ENCODE measurements at places on chromosomes 1 and 21. TPM values are rescaled to one million over a fixed set of nuclear protein-coding genes. Genes with fewer than 3 reads are reported as not detected.

DNA sequence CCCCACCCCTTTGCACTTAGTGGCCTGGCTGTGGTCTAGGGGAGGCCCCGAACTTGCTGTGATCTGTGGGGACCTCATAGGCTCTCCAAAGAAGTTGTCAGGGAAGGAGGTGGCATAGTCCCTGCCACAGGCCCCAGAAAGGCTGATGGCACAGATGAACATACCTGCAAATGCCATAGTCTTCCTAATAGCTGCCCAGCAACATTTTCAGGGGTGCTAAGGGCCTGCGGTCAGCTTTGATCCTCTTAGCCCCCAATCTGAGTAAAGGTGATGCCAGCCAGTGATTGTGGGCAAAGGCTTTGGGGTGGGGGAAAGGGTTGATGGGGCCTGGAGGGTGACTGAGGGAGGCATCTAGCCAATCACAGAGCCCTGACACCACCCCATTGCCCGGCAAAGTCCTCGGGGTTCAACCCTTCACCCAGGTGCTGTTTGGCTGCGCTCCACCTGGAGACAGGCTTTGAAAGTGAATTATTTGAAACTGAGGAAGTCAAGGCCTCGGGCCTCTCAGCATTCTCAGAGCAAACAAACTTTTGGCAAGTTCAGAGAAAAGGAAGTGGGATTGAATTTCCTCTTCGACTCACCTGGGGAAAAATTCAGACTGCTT is 35.8 kb downstream of the PAX7 start:
- H3K36me3 ChIP-seq = no peaks in the 10 kb centered on the region
- peaks cover 6% of the 10 kb centered on the region for H3K4me1 ChIP-seq
- no peak overlapping the region for H3K27ac ChIP-seq
- DNase-seq = no peak

- H3K36me3 ChIP-seq = peaks cover 3% of the 10 kb centered on the region
- peaks cover 97% of the 10 kb centered on the region for H3K4me1 ChIP-seq
- H3K4me3 ChIP-seq = peak overlapping the region; percentile 30
- H3K27ac ChIP-seq = peak overlapping the region; percentile 93
Measured at GRCh38 chr1:234726359-234726943, 116.5 kb upstream of the IRF2BP2 start.

DNA sequence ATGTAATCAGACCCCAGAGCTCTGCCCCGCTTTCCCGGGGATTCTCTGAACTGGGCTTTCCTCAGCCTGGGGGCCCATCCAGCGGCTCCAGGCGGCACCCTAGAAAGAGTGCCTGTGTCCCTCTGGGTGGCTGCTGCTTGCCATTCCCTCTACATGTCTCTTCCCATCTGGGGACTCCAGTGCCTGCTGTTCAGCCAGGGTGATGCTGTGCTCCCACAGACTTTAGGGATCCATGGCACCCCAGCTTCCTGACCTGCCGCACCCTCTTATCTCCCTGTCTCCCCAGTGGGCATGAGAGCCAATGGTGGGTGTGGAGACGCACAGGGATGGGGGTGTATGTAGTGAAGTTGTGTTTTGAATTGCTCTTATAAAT is 16.2 kb downstream of the TRAPPC10 start:
- H3K4me3 ChIP-seq = no peak overlapping the region
- peaks cover 43% of the 10 kb centered on the region for H3K36me3 ChIP-seq
- peaks cover 42% of the 10 kb centered on the region for H3K4me1 ChIP-seq
- no peak for DNase-seq
- H3K27me3 ChIP-seq = no peaks in the 10 kb centered on the region
- H3K27ac ChIP-seq = no peak overlapping the region

DNA sequence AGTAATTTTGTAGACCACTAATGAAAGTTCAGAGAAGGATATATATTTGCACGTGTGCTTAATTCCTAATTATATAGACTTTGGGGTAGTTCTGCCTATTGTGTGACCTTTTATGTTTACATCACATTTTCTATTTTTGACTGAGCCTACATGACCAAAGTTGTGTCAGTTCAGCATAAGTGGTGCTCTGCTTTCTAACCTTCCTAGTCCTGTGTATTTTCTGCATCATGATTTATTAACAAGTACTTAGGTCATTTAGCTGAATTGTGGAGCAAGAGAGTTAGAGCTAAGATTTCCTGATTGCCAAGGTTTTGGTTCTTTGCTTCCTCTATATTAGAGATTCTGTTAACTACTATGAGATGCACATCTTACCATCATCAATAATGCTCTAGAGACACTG is 176.0 kb downstream of the C1orf21 start:
- no peaks in the 10 kb centered on the region for H3K4me1 ChIP-seq
- no peaks in the 10 kb centered on the region for H3K27me3 ChIP-seq
- H3K36me3 ChIP-seq = no peaks in the 10 kb centered on the region
- H3K4me3 ChIP-seq = no peak overlapping the region
- no peak for DNase-seq

DNA sequence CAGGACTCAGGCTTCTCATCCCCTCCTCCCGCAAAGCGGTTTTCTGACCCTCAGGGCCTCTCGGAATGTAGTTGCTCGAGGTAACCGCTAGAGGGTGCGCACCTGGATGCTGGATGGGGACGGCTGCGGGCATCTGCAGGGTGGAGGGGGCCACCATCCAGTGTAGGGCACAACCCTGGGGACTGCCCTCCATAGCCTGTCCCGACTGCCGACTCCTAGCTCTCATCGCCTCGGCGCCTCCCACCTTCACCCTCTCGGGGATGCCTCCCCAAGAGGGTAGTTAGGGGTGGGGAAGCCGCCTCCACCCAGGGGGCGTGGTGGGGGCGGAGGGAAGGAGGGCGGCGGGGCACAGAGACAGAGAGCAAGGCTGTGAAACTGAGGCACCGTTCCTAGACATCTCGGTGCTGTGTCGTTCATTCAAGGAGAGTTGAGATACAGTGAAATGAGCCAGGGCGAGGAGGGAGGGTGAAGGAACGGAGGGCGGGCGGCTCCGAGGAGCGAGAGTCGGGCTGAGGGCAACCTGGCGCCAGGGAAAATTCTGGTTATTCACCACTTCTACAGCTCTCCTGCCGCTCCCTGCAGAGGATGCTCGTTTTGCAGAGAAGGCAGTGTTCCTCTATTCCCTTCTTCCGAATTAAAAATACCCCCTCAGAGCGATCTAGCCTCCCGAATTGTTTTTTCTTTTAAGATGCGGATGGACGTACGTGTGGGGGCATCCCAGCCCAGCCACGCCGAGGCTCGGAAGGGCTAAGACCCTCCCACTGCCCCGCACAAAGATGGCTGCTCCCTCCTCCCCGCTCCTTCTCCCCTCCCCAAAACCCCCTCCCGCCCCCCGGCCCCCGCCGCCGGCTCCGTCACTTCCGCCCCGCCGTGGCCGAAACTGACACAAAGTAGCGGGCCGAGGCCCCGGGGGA is at the start of gene ATP8B2:
Gene ATP8B2, plus strand, starts transcription at position 857 of the 914 bp plus-strand sequence. CDS start 2,617 bp downstream, outside the sequence.
- peak within 1 kb of the TSS; percentile 92 for H3K4me3 ChIP-seq
- DNase-seq = peak; percentile 87
- H3K27ac ChIP-seq = peak within 1 kb of the TSS; percentile 89

GRCh38 chr1:119032986-119033385 is 44.8 kb upstream of the TBX15 start:
- no peaks in the 10 kb centered on the region for H3K4me1 ChIP-seq
- no peaks in the 10 kb centered on the region for H3K27me3 ChIP-seq
- no peak overlapping the region for H3K27ac ChIP-seq
- H3K36me3 ChIP-seq = peaks cover 2% of the 10 kb centered on the region

GRCh38 chr1:153466908-153467307 is 6.5 kb upstream of the S100A7 start:
- no peak for DNase-seq
- peaks cover 4% of the 10 kb centered on the region for H3K4me1 ChIP-seq
- H3K27me3 ChIP-seq = peaks cover 6% of the 10 kb centered on the region
- H3K27ac ChIP-seq = no peak overlapping the region

DNA sequence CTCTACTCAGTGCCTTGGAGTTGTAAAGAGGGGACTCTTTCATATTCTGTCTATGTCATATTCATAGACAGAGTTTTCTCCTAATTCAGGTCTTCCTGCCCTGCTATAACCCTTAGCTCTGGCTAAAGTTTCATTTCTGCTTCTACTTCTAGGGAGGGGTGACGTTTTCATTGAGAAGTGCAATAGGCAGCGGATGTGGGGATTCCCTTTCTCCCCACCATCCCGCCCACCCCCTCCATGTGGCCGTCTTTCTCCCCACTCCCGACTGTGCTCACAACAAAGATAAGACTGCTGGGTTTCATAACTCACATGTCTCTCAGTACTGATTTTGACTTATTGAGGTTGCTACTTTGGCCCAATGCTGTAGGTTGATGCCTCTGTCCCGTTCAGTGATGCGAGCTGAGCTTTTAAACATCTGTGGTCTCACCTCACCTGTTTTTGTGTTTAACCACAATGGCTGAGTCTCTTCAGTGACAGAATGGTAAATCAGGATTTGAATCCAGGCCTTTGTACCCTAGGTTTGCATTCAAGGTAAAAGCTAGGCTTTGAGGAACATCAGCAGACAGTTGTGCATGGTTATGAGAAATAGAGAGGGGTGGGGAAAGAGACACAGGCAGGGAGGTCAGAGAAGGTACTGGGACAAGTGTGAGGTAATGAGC is 7.8 kb upstream of the KIF14 start:
- H3K4me1 ChIP-seq = peaks cover 36% of the 10 kb centered on the region
- no peak overlapping the region for H3K4me3 ChIP-seq
- no peaks in the 10 kb centered on the region for H3K36me3 ChIP-seq
- peaks cover 3% of the 10 kb centered on the region for H3K27me3 ChIP-seq
- peak; percentile 40 for DNase-seq
- H3K27ac ChIP-seq = peak overlapping the region; percentile 35

GRCh38 chr1:209063767-209064659 is 519.5 kb upstream of the CAMK1G start:
- no peak overlapping the region for H3K4me3 ChIP-seq
- no peak for DNase-seq
- H3K4me1 ChIP-seq = no peaks in the 10 kb centered on the region
- H3K27ac ChIP-seq = no peak overlapping the region
- no peaks in the 10 kb centered on the region for H3K27me3 ChIP-seq

DNA sequence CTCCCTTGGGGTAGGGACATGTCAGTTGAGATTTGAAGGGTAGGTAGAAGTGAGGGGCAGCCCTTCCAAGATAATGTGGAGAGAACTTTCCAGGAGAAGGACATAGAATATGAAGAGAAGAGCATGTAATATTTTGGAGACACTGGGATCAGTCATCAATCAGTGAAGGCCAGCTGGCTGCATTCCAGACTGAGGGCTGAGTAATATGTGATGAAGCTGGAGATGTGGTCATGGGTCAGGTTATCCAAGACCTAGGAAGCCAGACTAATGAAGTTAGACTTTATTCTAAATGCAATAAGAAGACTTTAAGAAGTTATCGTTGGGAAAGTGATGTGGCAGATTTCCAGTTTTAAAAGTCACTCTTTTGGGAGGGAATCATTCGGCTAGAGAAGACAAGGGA is 262.0 kb downstream of the HMCN1 start:
- H3K27me3 ChIP-seq = no peaks in the 10 kb centered on the region
- no peak overlapping the region for H3K4me3 ChIP-seq
- no peak for DNase-seq
- no peak overlapping the region for H3K27ac ChIP-seq

GRCh38 chr1:8397511-8397910 is 79.6 kb downstream of the SLC45A1 start:
- peaks cover 52% of the 10 kb centered on the region for H3K4me1 ChIP-seq
- no peak for DNase-seq
- H3K4me3 ChIP-seq = no peak overlapping the region

GRCh38 chr1:3652548-3653285 is 401 bp downstream of the TP73 start:
- H3K4me1 ChIP-seq = peaks cover 29% of the 10 kb centered on the region
- no peak overlapping the region for H3K27ac ChIP-seq
- DNase-seq = no peak
- peaks cover 33% of the 10 kb centered on the region for H3K27me3 ChIP-seq
- peaks cover 2% of the 10 kb centered on the region for H3K36me3 ChIP-seq

GRCh38 chr1:168419736-168420135 is 124.1 kb downstream of the XCL2 start:
- H3K36me3 ChIP-seq = peaks cover 11% of the 10 kb centered on the region
- H3K4me1 ChIP-seq = peaks cover 34% of the 10 kb centered on the region
- no peak overlapping the region for H3K4me3 ChIP-seq
- H3K27ac ChIP-seq = no peak overlapping the region

DNA sequence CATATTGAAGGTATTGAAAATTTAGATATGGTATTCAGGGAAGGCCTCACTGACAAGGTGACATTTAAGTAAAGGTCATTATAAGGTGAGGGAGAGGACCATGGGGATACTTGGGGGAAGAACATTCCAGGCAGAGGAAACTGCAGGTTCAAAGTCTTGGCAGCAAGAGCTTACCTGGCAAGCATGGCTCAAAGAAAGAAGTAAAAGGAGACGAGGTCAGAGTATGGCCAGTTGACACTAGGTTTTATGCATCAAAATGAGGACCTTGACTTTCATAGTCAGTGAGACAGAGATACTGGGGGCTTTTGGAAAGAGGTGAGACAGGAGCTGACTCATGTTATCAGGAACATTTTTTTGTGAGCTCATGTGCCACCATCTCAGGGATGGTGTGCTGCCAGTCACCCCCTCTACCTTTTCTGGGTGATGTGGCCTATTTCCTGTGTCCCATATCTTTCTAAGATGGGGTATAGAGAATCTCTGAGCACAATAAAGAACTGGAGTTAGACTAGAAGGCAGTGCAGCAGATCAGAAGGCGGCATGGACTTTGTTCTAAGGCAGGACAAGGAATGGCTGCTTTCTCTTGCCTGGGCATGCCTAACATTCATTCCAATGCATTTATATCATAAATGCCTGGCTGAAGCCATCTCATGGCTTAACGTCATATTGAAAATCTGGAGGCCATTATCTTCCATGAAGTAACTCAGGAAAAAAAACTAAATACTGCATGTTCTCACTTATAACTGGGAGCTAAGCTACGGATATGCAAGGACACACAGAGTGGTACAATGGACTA is 406.7 kb downstream of the NTNG1 start:
- no peaks in the 10 kb centered on the region for H3K27me3 ChIP-seq
- no peaks in the 10 kb centered on the region for H3K4me1 ChIP-seq
- DNase-seq = no peak
- no peak overlapping the region for H3K27ac ChIP-seq
- no peak overlapping the region for H3K4me3 ChIP-seq
- no peaks in the 10 kb centered on the region for H3K36me3 ChIP-seq

GRCh38 chr1:11684070-11684469 is 3.1 kb upstream of the MAD2L2 start:
- H3K36me3 ChIP-seq = peaks cover 7% of the 10 kb centered on the region
- H3K4me3 ChIP-seq = no peak overlapping the region
- no peak for DNase-seq
- H3K4me1 ChIP-seq = peaks cover 16% of the 10 kb centered on the region
- peaks cover 27% of the 10 kb centered on the region for H3K27me3 ChIP-seq
- H3K27ac ChIP-seq = no peak overlapping the region

DNA sequence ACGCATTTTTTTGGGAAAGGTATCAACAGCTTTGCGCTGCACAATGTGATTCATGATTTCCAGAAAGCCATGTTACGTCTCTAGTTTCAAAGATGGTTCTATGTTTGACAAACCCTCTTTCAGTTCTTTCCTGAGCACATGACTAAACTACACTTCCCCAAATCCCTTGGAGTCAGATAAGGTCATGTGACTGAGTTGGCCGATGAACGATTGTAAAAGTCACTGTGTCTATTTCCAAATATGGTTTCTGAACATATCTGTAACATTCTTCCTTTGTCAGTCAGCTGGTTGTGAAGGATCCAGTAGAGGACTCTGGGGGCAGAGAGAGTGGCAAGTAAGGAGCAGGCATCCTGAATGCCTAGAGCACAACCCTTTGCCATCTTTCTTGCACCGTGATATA is 35.4 kb downstream of the TMPRSS15 start:
- no peaks in the 10 kb centered on the region for H3K36me3 ChIP-seq
- H3K27me3 ChIP-seq = no peaks in the 10 kb centered on the region
- no peak for DNase-seq
- no peak overlapping the region for H3K4me3 ChIP-seq

The RXRG gene
- not detected for total RNA-seq

The LCE6A gene
- not detected for total RNA-seq

The SLC44A3 gene
- not detected for total RNA-seq

The AMIGO1 gene
- 1.6 TPM for total RNA-seq

The SAMSN1 gene
- total RNA-seq = 104 TPM
